Lung (tissue), 17 donors: ENCODE measurements at places on chromosomes 12 and 14.

DNA sequence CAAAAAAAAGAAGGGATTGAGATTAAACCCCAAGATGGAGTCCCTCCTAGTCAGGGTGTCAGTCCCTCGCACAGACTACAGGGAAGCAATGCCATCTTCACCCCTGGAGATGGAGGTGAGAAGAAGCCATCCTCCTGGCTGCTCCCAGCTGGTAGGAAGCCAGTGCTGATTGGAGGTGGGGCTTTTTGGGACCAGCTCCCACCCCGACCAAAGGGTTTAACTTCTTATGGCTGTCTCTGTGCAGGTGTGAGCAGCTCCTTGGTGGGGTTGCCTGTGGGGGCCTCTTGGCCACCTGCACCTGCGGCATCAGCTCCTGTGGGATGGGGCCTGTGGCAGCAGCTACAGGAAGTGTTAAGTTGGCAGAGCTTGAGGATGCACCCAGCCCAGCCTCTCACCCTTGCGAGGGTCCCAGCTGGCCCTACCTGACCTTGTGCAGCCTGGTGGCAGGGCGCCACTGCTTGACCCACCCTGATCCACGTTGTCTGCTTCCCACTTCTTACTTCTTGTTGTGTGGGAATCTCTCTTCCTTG is 3.8 kb upstream of the KRT86 start:
- H3K27ac ChIP-seq = no peak overlapping the region
- peaks cover 6% of the 10 kb centered on the region for H3K27me3 ChIP-seq
- H3K36me3 ChIP-seq = no peaks in the 10 kb centered on the region
- H3K4me3 ChIP-seq = no peak overlapping the region

DNA sequence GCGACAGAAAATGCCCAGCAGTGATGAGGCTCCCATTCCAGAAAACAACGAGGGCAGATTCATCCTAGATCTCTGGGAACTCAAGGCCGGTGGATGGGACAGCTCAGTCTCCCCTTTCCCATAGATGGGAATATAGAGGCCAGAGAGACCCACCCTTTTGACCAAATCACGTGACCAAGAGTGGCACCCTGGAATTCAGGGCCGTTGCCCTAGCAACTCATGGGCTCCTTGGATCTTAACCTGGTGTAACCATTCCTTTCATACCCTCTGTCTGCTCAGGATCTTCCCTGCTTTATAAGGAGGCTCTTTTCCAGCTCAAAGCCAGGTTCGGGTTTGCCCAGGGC is 8.4 kb upstream of the LRTM2 start:
- H3K4me1 ChIP-seq = no peaks in the 10 kb centered on the region
- no peak overlapping the region for H3K4me3 ChIP-seq
- peaks cover 2% of the 10 kb centered on the region for H3K27me3 ChIP-seq
- no peak overlapping the region for H3K27ac ChIP-seq
- H3K36me3 ChIP-seq = no peaks in the 10 kb centered on the region

- no peaks in the 10 kb centered on the region for H3K27me3 ChIP-seq
- peaks cover 11% of the 10 kb centered on the region for H3K36me3 ChIP-seq
- DNase-seq = no peak
- no peak overlapping the region for H3K27ac ChIP-seq
These were observed 1.2 kb upstream of the C1R start for GRCh38 chr12:7093486-7093885.

- no peaks in the 10 kb centered on the region for H3K36me3 ChIP-seq
- H3K27me3 ChIP-seq = no peaks in the 10 kb centered on the region
- H3K4me3 ChIP-seq = no peak overlapping the region
- no peak overlapping the region for H3K27ac ChIP-seq
- DNase-seq = no peak
These were observed 91.9 kb downstream of the SLC24A4 start for GRCh38 chr14:92414690-92415445.

GRCh38 chr12:122086641-122087285 is 8.2 kb downstream of the MLXIP start:
- no peak overlapping the region for H3K27ac ChIP-seq
- H3K36me3 ChIP-seq = peaks cover 20% of the 10 kb centered on the region
- H3K27me3 ChIP-seq = no peaks in the 10 kb centered on the region
- no peak overlapping the region for H3K4me3 ChIP-seq
- peaks cover 51% of the 10 kb centered on the region for H3K4me1 ChIP-seq
- no peak for DNase-seq

DNA sequence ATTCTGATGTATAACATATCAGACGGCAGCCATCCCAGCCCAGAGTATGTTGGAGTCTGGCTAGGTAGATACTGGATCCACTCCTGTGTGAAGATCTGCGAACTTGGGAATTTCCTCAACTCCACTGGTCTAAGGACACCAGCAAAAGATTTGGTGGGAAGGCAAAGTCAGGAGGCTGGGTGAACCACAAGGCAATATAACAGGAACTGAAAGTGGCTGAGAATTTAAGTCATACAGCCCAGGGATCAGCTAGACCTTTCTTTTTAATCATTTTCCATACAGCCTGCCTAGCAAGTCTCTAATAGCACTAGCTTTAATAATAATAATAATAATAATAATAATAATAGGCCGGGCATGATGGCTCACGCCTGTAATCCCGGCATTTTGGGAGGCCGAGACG is 34.8 kb downstream of the BRAP start:
- H3K27me3 ChIP-seq = no peaks in the 10 kb centered on the region
- no peak for DNase-seq
- H3K27ac ChIP-seq = no peak overlapping the region
- no peaks in the 10 kb centered on the region for H3K4me1 ChIP-seq
- H3K4me3 ChIP-seq = no peak overlapping the region

DNA sequence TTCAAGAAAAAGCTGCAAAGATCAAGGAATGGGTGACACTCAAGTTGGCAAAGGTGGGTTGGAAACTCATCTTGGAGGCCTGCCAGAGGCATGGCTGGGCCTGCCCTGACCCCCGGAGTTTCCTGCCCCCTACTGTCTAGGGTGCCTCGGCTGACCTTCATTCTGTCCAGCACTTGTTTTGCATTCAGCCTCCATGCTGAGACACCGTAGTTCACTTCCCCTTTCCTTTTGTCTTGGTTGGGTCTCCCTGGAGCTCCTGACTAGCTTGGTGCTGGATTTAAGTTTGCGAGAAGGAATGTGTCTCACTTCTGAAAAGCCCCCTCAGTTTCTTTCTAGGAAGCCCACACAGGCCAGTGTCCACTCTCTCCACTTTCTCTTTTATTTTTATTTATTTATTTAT is 26.5 kb downstream of the PLEKHH1 start:
- H3K36me3 ChIP-seq = no peaks in the 10 kb centered on the region
- no peak for DNase-seq
- no peak overlapping the region for H3K27ac ChIP-seq
- H3K4me3 ChIP-seq = no peak overlapping the region

GRCh38 chr12:86666316-86666715 is 410.1 kb upstream of the MGAT4C start:
- no peak for DNase-seq
- no peaks in the 10 kb centered on the region for H3K4me1 ChIP-seq
- no peak overlapping the region for H3K27ac ChIP-seq

- DNase-seq = no peak
- no peak overlapping the region for H3K4me3 ChIP-seq
- no peaks in the 10 kb centered on the region for H3K36me3 ChIP-seq
- no peaks in the 10 kb centered on the region for H3K4me1 ChIP-seq
- no peaks in the 10 kb centered on the region for H3K27me3 ChIP-seq
- no peak overlapping the region for H3K27ac ChIP-seq
These were observed 25.3 kb downstream of the TMEM117 start for GRCh38 chr12:43861015-43861839.

DNA sequence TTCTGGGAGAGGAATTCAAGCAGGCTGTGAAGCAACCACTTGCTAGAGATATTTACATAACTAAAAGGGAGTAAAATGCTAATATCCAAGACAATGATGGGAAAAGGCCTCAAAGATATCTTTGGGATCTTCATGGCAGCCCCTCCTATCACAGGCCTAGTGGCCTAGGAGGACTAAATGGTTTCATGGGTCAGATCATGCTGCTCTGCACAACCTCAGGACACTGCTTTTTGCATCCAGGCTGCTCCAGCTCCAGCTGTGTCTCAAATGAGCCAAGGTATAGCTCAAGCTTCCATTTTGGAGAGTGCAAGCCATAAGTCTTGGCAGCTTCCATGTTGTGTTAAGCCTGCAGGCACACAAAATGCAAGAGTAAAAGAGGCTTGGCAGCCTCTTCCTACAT is 195.6 kb upstream of the SSTR1 start:
- no peak overlapping the region for H3K4me3 ChIP-seq
- no peaks in the 10 kb centered on the region for H3K27me3 ChIP-seq
- H3K27ac ChIP-seq = no peak overlapping the region
- H3K36me3 ChIP-seq = no peaks in the 10 kb centered on the region

DNA sequence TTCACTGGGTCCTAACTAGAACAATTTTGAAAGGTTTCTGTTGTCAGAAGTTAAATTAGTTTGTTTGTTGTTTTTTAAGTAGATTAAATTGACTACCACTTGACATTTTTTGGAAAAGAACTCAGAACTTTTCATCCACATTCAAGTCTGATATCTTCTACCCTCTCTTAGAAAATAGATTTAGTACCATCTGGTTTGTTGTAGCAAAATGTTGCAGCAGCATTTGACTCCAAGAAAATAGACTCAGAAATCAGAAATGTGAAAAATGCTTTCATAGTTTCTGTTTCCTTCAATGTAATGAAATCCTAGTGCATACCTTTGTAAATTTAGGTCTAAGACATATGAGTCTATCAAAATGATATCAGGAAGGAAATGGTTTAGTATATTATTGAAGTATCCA is 256.3 kb upstream of the CLEC14A start:
- no peak for DNase-seq
- H3K36me3 ChIP-seq = no peaks in the 10 kb centered on the region
- H3K4me3 ChIP-seq = no peak overlapping the region
- no peaks in the 10 kb centered on the region for H3K27me3 ChIP-seq
- H3K4me1 ChIP-seq = no peaks in the 10 kb centered on the region

GRCh38 chr12:48054955-48055821 is 50.7 kb downstream of the SENP1 start:
- H3K27ac ChIP-seq = no peak overlapping the region
- DNase-seq = no peak
- no peaks in the 10 kb centered on the region for H3K27me3 ChIP-seq
- H3K4me3 ChIP-seq = no peak overlapping the region

- no peak for DNase-seq
- no peaks in the 10 kb centered on the region for H3K36me3 ChIP-seq
- no peaks in the 10 kb centered on the region for H3K27me3 ChIP-seq
- no peak overlapping the region for H3K4me3 ChIP-seq
- peak overlapping the region; percentile 31 for H3K27ac ChIP-seq
These were observed 191.6 kb downstream of the DUSP6 start for GRCh38 chr12:89160716-89161123.

DNA sequence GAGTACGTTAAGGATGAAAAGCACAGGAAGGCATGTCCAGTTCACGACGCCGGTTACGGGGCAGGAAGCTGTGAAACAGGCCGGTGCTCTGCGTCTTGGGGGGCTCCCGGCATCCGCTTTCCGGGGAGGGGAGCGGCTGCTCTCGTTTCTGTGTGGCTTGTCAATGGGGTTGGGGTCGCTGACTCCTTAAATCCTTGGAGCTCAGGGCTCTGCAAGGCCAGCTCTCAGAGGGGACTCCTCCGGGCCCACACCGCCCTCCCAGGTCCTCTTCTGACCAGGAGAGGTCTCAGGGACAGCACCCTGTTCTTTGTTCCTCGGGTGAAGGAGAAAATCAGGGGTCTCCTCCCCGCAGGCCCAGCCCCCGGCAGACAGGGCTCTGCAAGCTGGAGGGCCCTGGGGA is 78.1 kb downstream of the GALNT9 start:
- H3K36me3 ChIP-seq = no peaks in the 10 kb centered on the region
- no peak for DNase-seq
- H3K4me3 ChIP-seq = no peak overlapping the region
- no peaks in the 10 kb centered on the region for H3K4me1 ChIP-seq

DNA sequence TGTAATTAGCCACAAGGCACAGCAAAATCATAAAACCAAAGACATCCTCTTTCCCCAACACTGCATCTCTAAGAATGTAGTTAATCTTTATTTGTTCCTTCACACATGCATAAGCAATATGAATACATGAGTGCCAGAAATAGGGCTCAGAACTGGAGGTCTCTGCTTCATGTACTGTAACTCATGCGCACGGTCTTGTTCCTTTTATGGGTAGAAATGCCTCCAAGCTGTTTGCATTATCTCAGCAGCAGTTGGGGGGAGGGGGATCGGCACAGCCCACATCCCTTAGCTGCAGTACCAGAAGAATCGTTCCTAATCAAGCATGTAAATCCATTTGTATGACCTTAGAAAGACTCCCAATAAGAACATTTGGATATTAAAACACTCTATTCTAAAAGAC is 20.0 kb downstream of the RHOJ start:
- H3K4me3 ChIP-seq = no peak overlapping the region
- no peaks in the 10 kb centered on the region for H3K27me3 ChIP-seq
- H3K36me3 ChIP-seq = no peaks in the 10 kb centered on the region

DNA sequence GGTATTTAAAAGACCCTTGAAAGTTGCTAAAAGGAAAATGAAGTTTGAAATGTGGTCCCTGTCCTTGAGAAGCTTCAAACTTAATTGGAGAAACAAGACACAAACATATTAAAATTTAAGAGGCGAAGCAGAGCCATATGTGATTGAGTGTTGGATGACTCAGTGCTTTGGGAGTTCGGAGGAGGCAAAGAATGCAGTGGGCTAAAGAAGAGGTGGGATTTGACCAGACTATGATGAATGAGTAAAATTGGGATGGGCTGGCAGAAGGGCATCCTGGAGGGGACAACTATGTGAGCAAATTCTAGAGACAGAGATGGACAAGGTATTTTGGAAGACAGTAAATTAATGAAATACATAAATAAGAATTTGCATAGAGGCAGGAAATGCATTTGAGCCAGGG is 358.6 kb downstream of the EGLN3 start:
- H3K4me1 ChIP-seq = peaks cover 1% of the 10 kb centered on the region
- H3K27me3 ChIP-seq = no peaks in the 10 kb centered on the region
- H3K36me3 ChIP-seq = no peaks in the 10 kb centered on the region
- no peak for DNase-seq

- H3K27ac ChIP-seq = no peak overlapping the region
- no peak overlapping the region for H3K4me3 ChIP-seq
- no peaks in the 10 kb centered on the region for H3K36me3 ChIP-seq
- no peaks in the 10 kb centered on the region for H3K27me3 ChIP-seq
These were observed 5.5 kb upstream of the DDX23 start for GRCh38 chr12:48857278-48857994.

DNA sequence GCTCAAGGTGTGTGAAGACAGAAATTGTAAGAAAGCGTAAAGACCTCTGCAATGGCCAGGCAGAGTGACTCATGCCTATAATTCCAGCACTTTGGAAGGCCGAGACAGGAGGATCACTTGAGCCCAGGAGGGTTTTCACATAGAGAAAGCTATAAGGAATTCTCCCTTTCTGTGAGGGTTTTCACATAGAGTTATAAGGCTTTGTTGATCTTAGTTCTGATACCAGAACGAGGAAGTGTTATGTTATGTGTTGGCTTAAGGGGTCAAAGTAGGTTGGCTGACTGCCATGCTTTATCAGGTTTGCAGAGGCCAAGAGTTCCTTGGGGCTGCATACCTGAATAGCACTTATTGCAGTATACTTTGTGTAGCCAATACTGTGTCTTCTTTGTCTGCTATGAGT is 139.1 kb downstream of the ERC1 start:
- no peaks in the 10 kb centered on the region for H3K36me3 ChIP-seq
- no peak overlapping the region for H3K4me3 ChIP-seq
- DNase-seq = peak; percentile 68
- no peaks in the 10 kb centered on the region for H3K4me1 ChIP-seq
- H3K27me3 ChIP-seq = no peaks in the 10 kb centered on the region
